ENCODE measurements at places on chromosomes 4 and X. TPM values are rescaled to one million over a fixed set of nuclear protein-coding genes. Genes with fewer than 3 reads are reported as not detected.

DNA sequence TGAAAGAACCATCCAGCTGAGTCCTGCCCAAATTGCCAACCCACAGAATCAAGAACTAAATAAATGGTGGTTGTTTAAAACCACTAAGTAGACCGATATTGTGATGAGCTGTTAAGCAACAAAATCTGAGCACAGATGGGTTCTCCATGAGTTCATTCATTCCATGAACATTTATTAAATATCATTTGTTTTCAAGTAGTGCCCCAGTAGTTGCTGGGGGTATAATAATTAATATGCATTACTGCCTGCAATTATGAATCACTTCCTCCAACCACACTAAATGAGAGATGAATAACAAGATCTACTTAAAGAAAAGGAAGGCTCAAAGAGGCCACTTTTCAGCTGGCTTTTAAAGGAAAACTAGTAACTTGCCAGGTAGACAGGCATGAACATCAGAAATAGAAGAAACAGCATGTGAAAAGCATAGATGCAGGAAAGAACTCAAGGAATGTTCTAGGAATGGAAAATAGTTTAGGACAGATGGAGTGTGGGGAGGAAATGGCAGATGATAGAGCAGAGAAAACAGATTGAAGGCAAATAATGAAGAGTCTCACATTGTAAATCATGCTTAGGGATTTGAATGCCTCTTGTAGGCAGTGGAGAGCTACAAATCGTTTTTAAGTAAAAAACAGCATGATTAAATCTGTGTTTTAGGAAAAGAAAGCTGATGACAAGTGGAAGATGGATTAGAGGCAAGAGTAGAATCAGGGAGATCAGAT, 641.7 kb upstream of the DIPK2B start:
- no peak for DNase-seq

DNA sequence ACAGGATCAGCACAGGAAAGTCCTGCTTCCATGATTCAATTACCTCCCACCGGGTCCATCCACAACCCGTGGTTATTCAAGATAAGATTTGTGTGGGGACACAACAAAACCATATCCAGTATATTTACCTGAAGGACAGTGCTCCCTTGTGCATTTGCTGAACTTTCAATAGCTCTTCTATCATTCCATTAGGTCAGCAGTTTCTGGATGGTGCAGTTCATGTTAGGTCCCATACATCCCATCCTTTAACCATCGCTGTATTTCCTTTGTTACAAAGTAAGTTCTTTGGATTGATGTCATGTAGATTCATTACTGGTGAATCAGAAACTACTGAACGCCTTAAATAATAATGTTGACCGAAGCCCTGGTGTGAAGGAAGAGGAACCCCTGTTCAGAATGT, 775.9 kb downstream of the TRIML1 start:
- no peak for DNase-seq

DNA sequence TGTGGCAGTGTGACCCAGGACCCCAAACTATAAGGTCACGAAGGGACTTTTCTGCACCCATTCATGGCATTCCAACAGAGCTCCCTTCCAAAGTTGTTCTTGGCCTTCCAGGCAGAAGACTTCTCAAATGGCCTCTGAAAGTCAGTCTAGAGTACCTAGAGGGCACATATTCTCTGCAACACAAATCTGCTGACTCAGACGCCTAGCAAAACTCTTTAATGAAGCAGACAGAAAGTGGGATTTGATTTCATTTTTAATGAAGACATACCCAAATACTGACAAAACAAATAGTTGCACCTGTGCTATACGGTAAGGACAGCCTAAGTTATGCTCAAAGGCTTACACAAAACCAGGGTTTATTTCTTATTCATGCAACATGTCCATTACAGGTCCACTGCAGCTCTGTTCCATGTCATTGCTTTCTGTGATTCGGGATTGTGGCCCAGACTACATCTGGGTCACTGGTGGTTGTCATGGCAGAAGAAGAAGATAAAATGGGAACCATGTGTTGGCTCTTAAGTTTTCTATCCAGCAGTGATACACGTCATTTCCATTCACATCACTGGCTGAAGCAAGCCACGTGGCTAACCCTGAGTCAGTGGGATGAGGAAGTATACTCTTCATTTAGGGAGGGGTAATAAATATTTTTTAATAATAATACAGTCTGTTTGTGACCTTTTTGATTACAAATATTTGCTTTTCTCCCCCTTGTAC, 57.7 kb downstream of the NAT8L start:
- DNase-seq, result no peak

DNA sequence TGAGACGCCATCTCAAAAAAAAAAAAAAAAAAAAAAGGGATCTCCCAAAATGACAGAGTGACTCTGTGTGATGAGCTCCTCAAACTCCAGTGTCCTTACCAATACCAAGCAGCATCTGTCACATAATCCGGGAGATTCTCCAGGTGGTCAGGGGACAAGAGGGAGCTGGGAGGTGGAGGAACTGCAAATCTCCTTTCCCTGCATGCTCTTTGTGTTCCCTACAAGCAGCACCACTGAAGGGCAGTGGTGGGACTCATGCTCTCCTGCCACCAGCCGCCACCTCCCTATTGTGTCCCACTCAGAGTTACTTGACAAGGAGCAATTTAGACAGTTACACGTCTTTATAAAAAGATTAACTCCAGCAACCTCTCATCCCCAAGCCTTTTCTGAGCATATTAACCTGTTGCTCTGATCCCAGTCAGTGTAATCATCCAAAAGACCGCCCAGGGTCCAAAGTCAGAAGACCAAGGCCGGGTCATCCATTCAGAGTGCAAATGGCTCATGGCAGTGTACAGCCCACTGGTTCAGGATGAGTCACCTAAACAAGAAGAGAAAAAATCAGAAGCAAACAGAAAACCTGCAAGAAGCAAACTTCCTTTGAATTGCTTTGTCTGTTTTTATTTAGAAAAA, 23.6 kb downstream of the MGST2 start:
- DNase-seq, result no peak

The IL2RG gene
- 1.3 TPM for polyA plus RNA-seq

The MND1 gene
- 14.9 TPM for polyA plus RNA-seq

The EDA2R gene
- 0.53 TPM for polyA plus RNA-seq

Measured in left renal pelvis (tissue), 4 donors.